Naive thymus-derived CD4-positive, alpha-beta T cell (primary cell): ENCODE measurements at places on chromosomes 2 and 18. TPM values are rescaled to one million over a fixed set of nuclear protein-coding genes. Genes with fewer than 3 reads are reported as not detected.

DNA sequence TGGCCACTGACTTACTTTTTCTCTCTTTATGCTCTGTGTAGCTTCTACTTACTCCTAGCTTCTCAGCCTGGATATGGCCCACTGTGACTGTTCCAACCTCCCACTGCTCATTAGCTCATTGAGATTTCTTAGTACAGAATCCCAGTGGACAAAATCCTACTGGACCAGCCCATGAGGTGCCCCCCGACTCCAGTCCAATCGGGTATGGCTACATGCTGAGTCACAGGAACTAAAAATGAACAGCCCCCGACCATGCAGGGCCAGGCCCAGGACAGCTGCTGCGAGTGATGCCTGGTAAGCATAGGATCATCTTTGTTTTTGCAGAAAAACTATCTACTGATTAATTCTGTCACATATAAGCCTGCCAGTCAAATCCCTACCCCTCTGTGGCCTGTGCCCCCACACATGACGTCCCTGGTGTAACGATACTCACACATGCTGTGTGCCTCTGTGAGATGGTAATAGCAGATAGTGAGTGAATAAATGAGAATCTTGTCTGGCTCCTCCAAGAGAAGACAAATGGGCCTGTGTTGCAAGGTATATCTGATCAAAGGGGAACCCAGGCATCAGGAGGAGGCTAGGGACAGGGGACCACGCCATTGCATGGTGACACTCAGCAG lies 85.9 kb upstream of the KLF7 start:
- DNase-seq: no peak

- no peak for DNase-seq
Observed at GRCh38 chr18:28078298-28078697, 98.6 kb downstream of the CDH2 start.

GRCh38 chr18:37230768-37231167 lies 334.8 kb downstream of the CELF4 start:
- no peak for DNase-seq

GRCh38 chr2:66563473-66563872 lies 128.5 kb downstream of the MEIS1 start:
- DNase-seq: no peak

DNA sequence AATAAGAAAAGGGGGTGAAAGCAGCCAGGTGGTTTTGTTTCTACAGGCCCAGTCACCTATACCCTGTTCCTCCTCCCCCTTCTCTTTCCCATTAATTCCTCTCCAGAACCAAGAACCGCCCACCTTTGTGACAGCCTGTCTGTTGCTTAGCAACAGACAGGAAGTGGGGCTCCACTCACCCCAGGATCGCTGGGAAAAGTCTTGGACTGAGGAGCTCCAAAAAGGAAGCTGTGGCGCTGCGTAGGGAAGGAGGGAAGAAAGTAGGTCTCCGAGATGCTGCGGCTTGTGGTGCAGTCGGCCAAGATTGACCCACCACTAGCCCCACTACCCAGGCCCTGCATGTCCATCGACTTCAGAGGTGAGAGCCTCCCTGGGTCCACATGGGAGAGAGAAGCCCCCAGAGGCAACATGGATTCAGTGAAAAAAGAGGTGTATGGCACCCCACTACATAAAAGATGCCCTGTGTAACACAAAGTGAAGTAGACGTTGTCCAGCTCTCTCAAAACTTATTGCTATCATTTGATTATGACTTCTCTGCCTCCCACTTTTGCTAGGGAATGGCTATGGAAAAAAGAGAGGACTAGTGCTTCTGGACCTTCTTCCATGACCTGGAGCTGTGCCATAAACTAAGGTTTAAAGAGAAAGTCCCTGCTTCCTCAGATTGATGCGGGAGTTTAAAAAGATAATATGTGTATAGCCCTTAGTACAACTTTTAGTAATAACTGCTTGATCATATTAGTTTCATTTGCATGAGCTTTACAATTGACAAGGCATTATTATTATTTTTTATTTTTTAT lies at the start of gene FER1L5:
Gene FER1L5 (plus strand): TSS at position 201 of the 797 bp plus-strand sequence. CDS start 73 bp downstream, at position 274.
- no peak for DNase-seq

DNA sequence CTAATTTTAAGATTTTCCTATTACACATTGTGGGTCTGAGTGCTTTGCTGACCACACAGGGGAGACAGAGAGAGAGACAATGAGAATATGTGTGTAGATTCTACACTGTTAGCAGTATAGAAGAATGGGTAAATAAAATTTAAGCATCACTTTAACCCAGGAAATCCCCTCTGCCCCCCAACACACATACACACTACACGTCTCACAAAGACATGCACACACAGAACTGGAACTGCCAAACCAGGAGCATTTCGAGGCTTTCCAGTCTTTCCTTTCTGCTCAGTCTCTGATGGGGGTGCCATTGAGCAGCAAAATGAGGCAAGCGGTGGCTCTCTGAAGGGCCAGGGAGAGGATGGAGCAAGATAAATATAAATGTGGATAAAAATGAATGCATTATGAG lies 2.5 kb downstream of the MERTK start:
- no peak for DNase-seq

DNA sequence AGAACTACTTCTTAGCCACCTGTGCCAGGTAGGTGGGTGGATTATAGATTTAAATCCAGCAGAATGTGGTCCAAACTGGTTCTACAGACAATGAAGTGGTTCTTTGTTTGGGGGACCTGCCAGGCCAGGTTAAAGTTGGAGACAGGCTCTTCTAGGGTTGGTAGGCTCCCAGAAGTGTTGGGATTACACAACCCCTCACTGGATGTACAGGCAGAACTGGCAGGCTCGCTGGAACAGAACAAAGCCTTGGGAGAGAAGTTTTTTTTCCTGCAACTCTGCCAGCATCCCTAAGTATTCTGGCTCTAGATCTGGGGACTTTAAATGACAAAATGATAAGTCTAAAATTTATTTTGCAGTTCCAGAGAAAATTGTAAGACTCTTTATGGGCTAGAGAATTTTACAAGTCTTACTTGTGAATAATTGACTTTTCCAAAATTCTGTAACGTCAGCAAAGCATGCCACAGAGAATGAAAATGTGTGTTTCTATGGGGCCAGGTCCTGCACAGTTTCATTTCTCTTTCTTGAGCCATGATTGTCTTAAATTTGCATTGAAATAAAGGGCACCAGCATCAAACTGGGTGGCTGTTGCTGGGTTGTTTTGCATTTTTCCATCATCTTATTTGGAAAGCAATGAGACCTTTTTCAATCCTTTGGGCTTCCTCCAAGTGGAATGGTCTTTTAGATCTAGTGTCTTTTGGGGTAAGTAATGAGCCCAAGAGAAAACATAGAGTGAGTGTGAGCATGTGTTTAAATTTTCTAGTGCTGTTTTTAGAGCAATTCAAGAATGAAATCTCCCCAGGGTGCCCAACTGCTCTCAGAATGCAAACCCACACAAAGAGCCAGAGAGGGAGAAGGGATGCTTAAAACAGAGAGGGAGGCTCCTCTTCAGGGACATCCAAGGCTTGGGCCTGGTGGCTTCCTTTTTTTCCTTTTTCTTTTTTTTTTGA lies 32.4 kb upstream of the ATL2 start:
- DNase-seq: no peak

GRCh38 chr2:96431319-96431718 lies 73.8 kb downstream of the NEURL3 start:
- DNase-seq: no peak

The RAB27B gene
- total RNA-seq: 6.4 TPM

The UPP2 gene
- not detected for total RNA-seq

The LCT gene
- not detected for total RNA-seq
